ENCODE measurements at places on chromosomes 5 and 9. TPM values are rescaled to one million over a fixed set of nuclear protein-coding genes. Genes with fewer than 3 reads are reported as not detected.

The MSX2 gene
- 6.6 TPM for total RNA-seq

GRCh38 chr5:91641730-91642350, 258.7 kb upstream of the ARRDC3 start:
- no peak for DNase-seq

DNA sequence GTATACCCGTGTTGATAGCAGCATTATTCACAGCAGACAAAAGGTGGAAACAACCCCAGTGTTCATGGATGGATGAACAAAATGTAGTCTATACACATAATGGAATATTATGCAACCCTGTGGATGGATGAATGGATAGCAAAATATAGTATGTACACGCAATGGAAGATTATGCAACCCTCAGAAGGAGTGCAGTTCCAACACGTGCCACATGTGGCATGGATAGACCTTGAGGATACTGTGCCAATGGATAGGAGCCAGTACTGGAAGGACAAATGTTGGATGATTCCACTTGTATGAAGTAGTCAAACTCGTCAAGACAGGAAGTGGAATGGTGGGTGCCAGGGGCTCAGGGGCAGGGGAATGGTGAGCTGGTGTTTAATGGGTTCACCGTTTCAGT, 44.9 kb downstream of the PLEKHG4B start:
- DNase-seq, result no peak

DNA sequence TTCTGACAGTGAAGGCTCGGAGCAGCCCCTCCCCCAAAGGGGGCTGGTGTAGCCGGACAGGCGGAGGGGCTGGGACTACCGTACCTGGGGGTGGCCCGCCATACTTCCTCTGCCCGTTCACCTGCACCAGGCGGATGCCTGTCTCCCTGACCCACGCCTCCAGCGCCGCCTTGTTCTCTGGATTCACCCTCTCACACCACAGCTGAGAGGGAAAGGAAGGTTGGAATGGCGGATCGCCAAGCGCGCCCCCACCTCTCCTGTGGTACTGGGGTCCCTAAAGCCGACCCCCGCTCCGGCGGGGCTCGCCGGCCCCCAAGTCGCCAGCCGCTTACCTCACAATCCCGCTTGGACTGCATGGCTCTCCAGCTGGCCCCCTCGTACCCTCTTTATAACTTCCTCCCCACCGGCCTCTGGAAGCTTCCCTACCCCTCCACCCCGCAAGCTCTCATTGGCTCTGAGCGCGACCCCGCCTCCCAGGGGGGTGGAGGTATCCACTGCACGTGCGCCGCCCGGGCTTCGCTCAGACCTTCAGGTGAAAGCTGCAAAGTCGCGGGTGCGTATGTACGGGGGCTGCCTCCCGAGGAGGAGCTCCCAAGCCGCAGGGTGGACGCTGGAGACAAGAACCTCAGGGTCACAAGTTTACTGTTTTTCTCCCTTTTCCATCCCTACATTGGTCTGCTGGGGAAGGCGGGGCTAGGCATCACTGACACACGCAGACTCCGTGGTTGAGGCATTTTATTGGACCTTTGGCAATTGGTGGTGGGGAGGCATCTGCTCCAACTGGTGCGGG, at the start of gene DND1:
Gene DND1, minus strand, starts transcription at position 390 of the 790 bp plus-strand sequence. Its CDS starts 34 bp downstream, at position 356.
- no peak for DNase-seq

- DNase-seq, result no peak
These were observed 952.2 kb upstream of the WWC1 start for GRCh38 chr5:167339205-167339604.

The ROPN1L gene
- total RNA-seq, result 3.2 TPM

DNA sequence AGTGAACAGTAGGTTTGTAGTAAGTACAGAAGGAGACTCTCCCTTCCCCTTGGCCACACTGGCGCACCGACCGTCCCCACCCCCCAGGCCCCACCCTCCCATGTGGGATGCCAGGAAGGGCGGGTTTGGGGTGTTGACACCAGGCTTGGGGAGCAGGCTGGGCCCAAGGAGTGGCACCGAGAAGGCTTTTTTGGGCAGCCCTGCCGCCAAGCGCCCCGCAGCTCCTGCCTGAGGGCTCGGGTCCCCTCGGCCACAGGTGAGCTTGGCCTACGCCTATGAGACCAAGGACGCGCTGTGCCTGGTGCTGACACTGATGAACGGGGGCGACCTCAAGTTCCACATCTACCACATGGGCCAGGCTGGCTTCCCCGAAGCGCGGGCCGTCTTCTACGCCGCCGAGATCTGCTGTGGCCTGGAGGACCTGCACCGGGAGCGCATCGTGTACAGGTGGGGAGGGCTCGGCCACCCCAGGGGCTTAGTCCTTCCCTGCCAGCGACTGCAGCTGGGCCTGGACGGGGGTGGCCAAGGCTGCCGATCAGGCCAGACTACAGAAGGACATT, 7.3 kb downstream of the GRK6 start:
- DNase-seq, result no peak

DNA sequence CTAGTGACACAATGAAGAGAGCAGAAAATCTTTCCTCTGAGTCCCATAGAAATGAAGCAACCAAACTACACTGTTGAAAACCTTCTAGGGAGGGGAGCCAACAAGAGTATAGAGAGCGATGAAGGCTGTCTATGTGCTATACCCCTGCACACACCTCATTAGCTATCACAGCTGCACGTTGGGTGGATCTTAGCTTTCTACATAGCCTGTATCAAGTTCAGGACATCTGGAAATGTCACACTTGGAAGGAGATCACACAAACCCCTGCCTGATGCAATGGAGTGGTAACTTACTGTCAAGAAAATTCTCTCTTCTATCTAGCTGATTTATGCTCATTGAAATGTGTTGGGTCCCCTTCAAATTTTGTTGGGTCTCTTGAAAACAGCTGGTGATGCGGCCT, 127.0 kb upstream of the NTRK2 start:
- DNase-seq, result no peak

GRCh38 chr5:1652873-1653697, 129.3 kb upstream of the LPCAT1 start:
- DNase-seq, result no peak

The TTC39B gene
- 12.3 TPM for total RNA-seq

GRCh38 chr5:147927901-147928300, 21.6 kb upstream of the C5orf46 start:
- no peak for DNase-seq

DNA sequence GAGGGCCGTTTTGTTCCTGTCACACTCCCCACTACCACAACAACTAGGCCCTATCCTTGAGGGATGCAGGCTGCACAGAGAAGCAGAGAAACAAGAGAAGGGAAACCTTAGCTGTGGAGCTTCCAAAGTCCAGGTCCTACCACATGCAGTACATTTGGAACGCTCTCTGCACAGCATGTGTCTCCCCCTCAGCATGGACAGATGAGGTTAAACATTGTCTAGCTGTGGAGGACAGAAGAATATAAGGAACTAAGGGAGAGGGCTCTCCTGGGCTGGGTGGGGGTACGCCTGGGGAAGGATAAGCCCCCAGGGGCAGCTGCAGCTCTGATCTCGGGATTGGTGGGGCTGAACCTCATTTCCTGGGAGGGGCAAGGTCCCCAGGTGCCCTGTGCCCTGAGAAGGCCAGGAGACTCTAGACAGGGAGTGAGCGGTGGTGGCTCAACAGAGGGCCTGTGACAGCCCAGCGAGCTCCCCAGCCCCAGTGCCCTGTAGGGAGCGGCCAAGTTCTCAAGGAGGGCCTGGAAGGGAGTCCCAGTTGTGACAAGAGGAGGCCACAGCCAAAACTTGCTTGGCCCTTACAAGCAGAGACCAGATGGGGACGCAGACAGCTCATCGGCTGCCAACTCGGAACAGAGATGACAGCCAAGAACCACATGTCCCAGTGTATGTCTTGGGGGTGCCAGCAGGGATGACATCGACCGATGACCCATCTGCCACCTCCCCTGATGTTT, 30.1 kb downstream of the TSPAN17 start:
- peak; percentile 69 for DNase-seq

DNA sequence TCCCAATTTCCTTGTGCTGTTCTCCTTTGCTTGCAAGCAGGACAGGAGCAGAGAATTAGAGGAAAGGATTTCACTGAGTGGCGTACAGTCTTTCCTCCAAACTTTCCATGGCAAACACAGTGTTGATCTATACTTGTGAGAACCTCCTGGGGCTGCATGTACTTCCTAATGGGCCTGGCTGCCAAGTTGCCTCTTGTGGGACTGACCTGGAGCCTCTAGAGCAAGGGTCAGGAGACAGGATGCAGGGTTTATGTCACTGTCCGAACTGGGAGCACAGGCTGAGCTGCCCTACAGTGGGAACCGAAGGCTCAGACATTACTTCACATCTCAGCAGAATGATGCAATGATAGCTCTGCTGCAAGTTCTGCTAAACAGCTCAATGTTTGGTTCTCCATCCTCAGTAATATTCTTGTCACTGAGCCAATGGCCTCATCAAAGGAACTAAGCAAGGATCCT, 102.3 kb downstream of the ENC1 start:
- no peak for DNase-seq

GRCh38 chr5:1735320-1735970, 64.2 kb downstream of the MRPL36 start:
- DNase-seq, result no peak

DNA sequence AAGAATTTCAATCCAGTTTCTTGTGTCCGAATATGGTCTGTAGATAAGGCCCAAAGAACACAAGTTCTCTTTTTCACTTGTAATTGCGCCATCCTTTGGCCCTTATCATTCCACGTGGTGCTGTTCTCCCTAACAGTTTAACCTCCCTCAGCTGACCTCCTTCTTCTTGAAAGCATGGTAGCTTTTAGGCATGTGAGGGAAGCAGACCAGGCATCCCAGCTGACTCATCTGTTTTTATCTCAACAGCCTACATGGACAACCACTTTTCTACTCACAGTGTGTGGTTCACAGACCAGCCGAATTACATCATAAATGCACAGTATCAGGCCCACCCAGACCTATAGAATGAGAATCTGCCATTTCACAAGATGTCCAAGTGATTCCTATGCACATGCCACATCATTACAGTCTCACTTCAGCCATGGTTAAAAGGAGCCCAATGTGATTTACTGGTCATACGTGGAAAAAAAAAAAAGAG, 26.9 kb upstream of the PLIN2 start:
- DNase-seq, result no peak

The SARDH gene
- total RNA-seq, result 4.2 TPM

DNA sequence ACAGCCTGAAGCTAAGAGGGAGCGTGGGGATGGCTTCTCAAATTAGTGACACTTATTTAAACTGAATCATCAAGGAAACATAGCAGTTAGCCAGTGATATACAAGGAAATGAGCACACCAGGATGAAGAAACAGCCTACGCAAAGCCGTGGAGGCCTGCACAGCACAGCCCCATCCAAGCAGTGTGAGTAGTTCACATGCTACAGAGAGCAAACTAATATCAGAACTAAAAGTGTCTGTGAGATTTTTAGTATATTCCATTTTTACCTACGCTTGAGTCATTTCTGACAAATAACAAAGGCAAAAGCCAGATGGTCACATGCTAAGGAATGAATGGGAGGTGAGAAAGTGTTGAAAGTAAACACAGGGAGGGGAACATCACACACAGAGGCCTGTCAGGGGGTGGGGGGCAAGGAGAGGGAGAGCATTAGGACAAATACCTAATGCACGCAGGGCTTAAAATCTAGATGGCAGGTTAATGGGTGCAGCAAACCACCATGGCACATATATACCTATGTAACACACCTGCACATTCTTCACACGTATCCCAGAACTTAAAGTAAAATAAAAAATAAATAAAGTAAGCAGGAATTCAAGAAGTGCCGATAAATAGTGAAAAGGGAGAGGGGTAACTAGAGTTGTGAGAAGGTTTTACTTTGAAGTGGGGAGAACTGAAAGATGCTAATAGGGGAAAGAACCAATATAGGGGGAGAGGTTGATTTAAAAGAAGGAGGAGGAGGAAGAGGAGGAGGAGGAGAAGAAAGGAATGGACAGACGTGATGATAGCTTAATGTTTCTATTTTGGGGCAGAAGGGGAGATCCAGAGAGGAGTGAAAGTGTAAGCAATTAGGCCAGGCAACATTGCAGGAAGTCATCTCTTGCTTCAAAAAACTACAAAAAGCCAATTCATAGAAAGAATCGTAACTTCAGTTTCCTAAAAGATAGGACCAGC, 100.9 kb upstream of the PTGER4 start:
- DNase-seq, result no peak

The SLCO4C1 gene
- total RNA-seq, result 0.45 TPM

- no peak for DNase-seq
These were observed 1013.6 kb downstream of the CDH9 start for GRCh38 chr5:26024774-26025173.

DNA sequence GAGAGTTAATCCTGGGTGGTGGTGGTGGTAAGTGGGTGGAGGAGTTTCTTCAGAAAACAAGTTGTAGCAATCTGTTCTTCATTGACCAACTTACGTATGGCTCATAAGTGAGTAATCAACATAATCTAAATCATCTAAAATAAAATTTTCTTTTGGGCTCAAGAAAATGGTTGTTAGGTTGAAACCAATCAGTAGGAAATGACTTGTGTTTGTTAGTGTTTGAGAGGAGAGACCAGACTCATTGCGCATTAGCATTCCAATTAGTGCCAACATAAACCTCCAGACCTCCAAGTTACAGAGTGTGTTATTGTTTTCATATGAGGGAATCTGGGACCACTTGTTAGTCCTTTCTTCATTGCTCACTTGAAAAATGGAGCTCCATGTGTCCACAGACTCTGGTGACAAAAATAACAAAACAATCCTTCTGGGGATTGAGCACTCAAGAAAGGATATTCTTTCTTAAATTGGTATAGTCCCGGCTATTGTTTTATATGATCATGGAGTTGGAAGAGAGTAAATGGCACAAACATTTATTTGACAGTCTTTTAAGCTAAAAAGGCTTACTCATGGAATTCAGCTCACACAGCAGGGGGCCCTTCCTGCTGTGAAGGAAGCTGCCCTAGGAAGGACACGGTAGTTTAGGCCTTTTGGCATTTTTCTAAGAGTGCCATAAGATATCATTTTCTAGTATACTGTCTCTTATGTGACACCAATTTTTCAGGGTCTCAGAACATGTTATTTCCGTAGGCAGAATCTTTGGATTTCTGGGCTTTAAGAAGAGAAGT, 441.1 kb downstream of the EBF1 start:
- no peak for DNase-seq

GRCh38 chr9:99368341-99369326, 146.6 kb downstream of the SEC61B start:
- DNase-seq, result peak; percentile 57

GRCh38 chr9:111034170-111034897, 3.9 kb downstream of the LPAR1 start:
- DNase-seq, result no peak

DNA sequence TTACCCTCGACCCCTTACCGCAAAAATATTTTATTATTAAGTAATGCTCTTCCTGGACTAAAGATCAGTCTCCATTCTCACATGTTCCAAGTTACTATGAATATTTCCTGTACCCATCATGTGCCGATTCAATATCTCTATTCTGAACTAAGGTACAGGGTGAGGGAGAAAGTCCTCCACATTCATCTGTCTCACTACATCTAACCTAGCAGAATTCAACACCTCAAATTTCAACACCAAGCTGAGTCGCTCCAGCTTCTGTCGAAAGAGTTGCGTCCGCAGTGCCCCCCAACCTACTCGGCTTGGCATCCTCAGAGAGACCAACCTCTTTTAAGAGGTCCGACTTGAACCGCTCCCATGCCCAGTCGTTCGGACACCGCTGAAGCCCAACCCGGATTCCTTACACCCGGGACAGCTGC, 1.0 kb downstream of the CERT1 start:
- peak; percentile 5 for DNase-seq

Data from cerebellum (tissue), 4 donors.